ENCODE measurements at places on chromosomes 1 and 21.

GRCh38 chr1:48093147-48093546 lies 96.0 kb upstream of the TRABD2B start:
- peaks cover 6% of the 10 kb centered on the region for H3K4me1 ChIP-seq
- DNase-seq, result no peak
- no peaks in the 10 kb centered on the region for H3K36me3 ChIP-seq
- no peak overlapping the region for H3K27ac ChIP-seq
- no peak overlapping the region for H3K4me3 ChIP-seq

DNA sequence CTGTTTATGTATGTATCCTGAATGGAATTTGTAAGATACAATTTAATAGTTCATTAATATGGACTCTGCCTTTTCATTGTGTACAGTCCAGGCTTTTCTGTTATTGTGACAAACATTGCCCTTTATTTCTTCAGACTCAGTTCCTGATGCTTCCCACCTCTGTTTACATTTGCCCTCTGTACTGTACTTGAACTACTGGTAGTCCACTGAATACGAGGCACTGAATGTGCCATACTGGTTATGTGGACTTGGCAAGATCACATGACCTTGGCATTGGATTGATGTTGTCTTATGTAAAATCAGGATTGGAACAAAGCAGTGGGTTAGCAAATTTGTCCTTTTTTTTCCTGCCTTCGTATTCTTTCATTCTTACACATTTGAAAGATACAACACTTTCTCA lies 27.8 kb downstream of the RALGPS2 start:
- H3K4me3 ChIP-seq, result no peak overlapping the region
- peaks cover 9% of the 10 kb centered on the region for H3K4me1 ChIP-seq

DNA sequence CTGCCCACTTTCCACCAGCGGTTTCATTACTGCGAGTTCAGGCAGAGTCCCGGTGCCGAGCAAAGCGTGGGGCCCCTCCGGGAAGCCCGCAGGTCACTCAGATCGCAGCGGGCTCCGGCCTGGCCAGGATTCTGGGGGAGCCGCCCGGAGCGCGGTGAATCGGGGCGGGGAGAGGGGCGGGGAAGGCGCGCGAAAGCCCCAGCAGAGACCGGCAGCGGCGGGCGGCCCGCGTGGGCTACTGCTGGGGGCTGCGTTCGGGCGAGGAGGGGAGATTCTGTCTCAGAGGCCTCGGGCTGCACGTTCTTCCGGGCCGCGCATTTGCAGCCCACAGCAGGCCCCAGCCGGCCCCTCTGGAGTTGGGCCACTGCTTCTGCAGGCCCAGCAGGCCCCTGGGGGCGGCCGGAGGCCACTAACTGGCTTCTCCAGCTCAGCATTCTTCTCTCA lies 64.7 kb downstream of the SCCPDH start:
- peak overlapping the region; percentile 44 for H3K4me3 ChIP-seq
- H3K4me1 ChIP-seq, result peaks cover 7% of the 10 kb centered on the region
- no peak for DNase-seq

- H3K4me1 ChIP-seq, result no peaks in the 10 kb centered on the region
- no peak overlapping the region for H3K27ac ChIP-seq
- H3K4me3 ChIP-seq, result no peak overlapping the region
- H3K36me3 ChIP-seq, result no peaks in the 10 kb centered on the region
- H3K27me3 ChIP-seq, result no peaks in the 10 kb centered on the region
- DNase-seq, result no peak
Measured at GRCh38 chr21:30257773-30258172, 25.0 kb downstream of the KRTAP24-1 start.

GRCh38 chr21:16310176-16310575 lies 580.4 kb downstream of the USP25 start:
- no peak overlapping the region for H3K27ac ChIP-seq
- no peaks in the 10 kb centered on the region for H3K27me3 ChIP-seq
- no peaks in the 10 kb centered on the region for H3K4me1 ChIP-seq
- H3K36me3 ChIP-seq, result no peaks in the 10 kb centered on the region
- no peak for DNase-seq

- H3K4me3 ChIP-seq, result no peak overlapping the region
- no peaks in the 10 kb centered on the region for H3K27me3 ChIP-seq
- DNase-seq, result peak; percentile 92
- no peaks in the 10 kb centered on the region for H3K36me3 ChIP-seq
- H3K27ac ChIP-seq, result peak overlapping the region; percentile 83
Measured at GRCh38 chr1:94383966-94384408, 34.2 kb upstream of the ABCD3 start.

- H3K36me3 ChIP-seq, result no peaks in the 10 kb centered on the region
- H3K27ac ChIP-seq, result no peak overlapping the region
- H3K27me3 ChIP-seq, result no peaks in the 10 kb centered on the region
- no peak for DNase-seq
- H3K4me1 ChIP-seq, result no peaks in the 10 kb centered on the region
- no peak overlapping the region for H3K4me3 ChIP-seq
Measured at GRCh38 chr1:218938259-218938658, 235.4 kb upstream of the LYPLAL1 start.

GRCh38 chr1:40709802-40710278 lies 18.3 kb downstream of the NFYC start:
- no peaks in the 10 kb centered on the region for H3K36me3 ChIP-seq
- H3K27me3 ChIP-seq, result no peaks in the 10 kb centered on the region
- peak overlapping the region; percentile 86 for H3K27ac ChIP-seq
- no peak for DNase-seq
- H3K4me3 ChIP-seq, result peak overlapping the region; percentile 51

- H3K36me3 ChIP-seq, result no peaks in the 10 kb centered on the region
- no peaks in the 10 kb centered on the region for H3K4me1 ChIP-seq
- peak overlapping the region; percentile 37 for H3K27ac ChIP-seq
- no peak overlapping the region for H3K4me3 ChIP-seq
- H3K27me3 ChIP-seq, result peaks cover 8% of the 10 kb centered on the region
- DNase-seq, result no peak
Measured at GRCh38 chr1:53541761-53542550, 82.8 kb downstream of the DMRTB1 start.

DNA sequence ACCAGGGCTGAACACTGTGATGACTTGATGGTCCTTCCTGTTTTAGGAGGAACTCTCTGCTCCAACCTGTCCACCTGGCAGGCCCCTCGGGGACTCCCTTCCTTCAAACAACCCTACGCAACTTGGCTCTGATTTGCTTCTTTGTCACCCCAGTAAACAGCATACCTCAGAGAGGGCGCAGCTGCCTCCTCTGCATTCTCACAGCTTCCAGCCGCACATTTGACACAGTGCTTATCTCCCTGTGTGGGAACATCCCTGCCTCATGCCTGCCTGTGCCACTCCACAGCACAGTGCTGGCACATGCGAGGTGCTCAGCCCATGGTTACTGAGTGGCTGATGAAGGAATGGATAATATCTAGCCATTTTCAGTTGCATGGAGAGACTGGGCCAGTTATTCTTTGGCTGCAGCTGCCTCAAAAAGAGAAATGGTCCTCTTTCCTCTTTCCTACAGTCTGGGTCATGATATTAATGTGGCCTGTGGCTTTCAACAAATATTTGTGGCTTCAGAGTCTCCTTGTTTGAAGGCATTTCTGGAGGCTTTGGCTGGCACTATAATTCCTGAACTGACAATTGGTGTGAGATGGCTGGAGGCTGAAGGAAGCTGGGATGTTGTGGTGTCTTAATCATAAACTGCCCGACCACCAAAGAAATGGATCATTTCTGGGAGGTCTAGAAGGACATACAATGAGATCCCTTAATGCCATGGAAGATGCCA lies 77.9 kb downstream of the TENT5C start:
- no peaks in the 10 kb centered on the region for H3K36me3 ChIP-seq
- no peak overlapping the region for H3K27ac ChIP-seq
- H3K4me1 ChIP-seq, result peaks cover 17% of the 10 kb centered on the region
- no peak for DNase-seq

GRCh38 chr1:200343874-200344273 lies 66.0 kb downstream of the ZNF281 start:
- H3K4me1 ChIP-seq, result no peaks in the 10 kb centered on the region
- no peak overlapping the region for H3K4me3 ChIP-seq
- no peaks in the 10 kb centered on the region for H3K36me3 ChIP-seq
- no peaks in the 10 kb centered on the region for H3K27me3 ChIP-seq

DNA sequence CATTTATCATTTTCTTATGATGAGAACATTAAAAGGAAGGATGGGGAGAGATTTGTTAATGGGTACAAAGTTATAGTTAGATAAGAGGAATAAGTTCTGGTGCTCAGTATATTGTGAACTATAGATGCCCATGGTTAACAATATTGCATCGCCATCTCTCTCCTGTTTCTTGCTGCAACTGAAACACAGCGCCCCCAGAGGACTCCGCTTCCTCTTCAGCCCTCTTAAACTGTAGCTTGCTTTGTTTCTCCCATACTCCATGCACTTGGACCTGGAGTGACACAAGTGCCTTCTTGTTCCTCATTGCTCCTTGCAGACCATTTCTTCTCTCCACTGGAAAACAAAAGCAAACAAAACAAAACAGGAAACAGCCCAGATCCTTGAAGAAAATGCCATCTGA lies 70.1 kb upstream of the NTPCR start:
- no peak overlapping the region for H3K27ac ChIP-seq
- no peaks in the 10 kb centered on the region for H3K4me1 ChIP-seq
- no peaks in the 10 kb centered on the region for H3K27me3 ChIP-seq
- H3K4me3 ChIP-seq, result no peak overlapping the region

- H3K27ac ChIP-seq, result no peak overlapping the region
- H3K4me3 ChIP-seq, result no peak overlapping the region
- H3K27me3 ChIP-seq, result no peaks in the 10 kb centered on the region
- H3K36me3 ChIP-seq, result no peaks in the 10 kb centered on the region
- H3K4me1 ChIP-seq, result peaks cover 39% of the 10 kb centered on the region
Measured at GRCh38 chr1:178091986-178092745, 1.7 kb upstream of the RASAL2 start.

DNA sequence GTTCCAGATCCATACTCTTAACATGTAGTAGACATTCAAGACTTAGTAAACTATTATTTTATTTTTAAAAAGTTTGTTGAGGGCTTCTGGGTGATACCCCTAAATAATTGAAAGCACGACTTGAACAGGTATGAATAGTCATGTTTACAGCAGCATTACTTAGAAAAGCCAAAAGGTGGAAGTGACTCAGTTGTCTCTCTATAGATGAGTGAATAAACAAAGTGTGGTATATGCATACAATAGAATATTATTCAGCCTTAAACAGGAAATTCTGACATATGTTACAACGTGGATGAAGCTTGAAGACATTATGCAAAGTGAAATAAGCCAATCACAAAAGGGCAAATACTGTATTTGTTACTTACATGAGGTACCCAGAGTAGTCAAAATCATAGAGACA lies 26.5 kb downstream of the TSNAX start:
- peaks cover 17% of the 10 kb centered on the region for H3K36me3 ChIP-seq
- H3K4me1 ChIP-seq, result no peaks in the 10 kb centered on the region
- no peak for DNase-seq
- no peaks in the 10 kb centered on the region for H3K27me3 ChIP-seq
- H3K4me3 ChIP-seq, result no peak overlapping the region
- H3K27ac ChIP-seq, result no peak overlapping the region

DNA sequence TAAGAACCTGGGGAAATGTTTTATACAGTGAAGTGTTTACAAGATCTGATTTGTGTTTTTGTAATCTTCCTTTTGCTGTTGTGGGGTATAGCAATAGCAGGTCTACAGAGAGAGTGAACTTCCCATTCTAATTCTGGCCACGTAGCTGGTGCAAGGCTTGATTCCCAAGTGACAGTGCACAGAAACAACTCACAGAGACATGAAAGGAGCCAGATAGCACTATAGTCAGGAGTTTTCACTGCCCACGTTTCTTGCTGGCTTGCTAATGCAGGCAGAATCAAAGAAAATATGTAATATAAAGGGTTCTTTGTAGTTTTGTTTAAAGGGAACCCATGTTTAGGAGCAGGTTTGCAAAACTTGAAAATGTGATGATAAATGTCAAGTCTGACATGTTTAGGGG lies 170.9 kb upstream of the IVNS1ABP start:
- H3K36me3 ChIP-seq, result no peaks in the 10 kb centered on the region
- no peak for DNase-seq
- H3K4me3 ChIP-seq, result no peak overlapping the region

GRCh38 chr21:36806103-36806502 lies 107.2 kb downstream of the SIM2 start:
- H3K4me1 ChIP-seq, result no peaks in the 10 kb centered on the region
- H3K27me3 ChIP-seq, result no peaks in the 10 kb centered on the region
- DNase-seq, result no peak
- no peak overlapping the region for H3K4me3 ChIP-seq
- no peak overlapping the region for H3K27ac ChIP-seq

- no peaks in the 10 kb centered on the region for H3K4me1 ChIP-seq
- no peak overlapping the region for H3K4me3 ChIP-seq
- DNase-seq, result no peak
- H3K27me3 ChIP-seq, result no peaks in the 10 kb centered on the region
Measured at GRCh38 chr21:27462726-27463125, 495.8 kb upstream of the ADAMTS5 start.

- H3K4me3 ChIP-seq, result no peak overlapping the region
- H3K4me1 ChIP-seq, result no peaks in the 10 kb centered on the region
- H3K27ac ChIP-seq, result no peak overlapping the region
Measured at GRCh38 chr1:236103646-236104218, 38.6 kb upstream of the GPR137B start.

DNA sequence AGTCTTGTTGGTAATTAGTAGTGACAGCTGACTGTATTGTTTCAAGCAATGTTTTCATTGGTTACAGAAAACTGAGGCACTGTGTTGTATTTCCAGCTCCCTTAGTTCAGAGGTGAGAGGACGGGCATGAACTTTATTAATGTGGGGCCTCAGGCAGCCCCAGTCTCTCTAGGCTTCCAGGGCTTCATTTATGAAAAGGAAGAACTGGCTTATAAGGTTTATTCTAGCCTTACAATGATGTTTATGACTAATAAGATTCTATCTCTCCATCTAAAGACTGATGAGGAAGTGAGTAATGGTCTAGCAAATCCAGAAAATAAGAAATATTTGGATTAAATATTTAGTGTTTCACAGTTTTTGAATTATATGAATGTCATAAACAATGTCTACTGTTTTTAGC lies 41.5 kb downstream of the CBS start:
- H3K27ac ChIP-seq, result no peak overlapping the region
- H3K4me1 ChIP-seq, result no peaks in the 10 kb centered on the region
- no peak for DNase-seq
- H3K4me3 ChIP-seq, result no peak overlapping the region
- H3K36me3 ChIP-seq, result peaks cover 21% of the 10 kb centered on the region

GRCh38 chr1:85339089-85339488 lies 62.7 kb upstream of the BCL10 start:
- no peaks in the 10 kb centered on the region for H3K27me3 ChIP-seq
- no peak overlapping the region for H3K4me3 ChIP-seq
- no peak overlapping the region for H3K27ac ChIP-seq

GRCh38 chr1:191174298-191174697 lies 696.6 kb upstream of the BRINP3 start:
- no peaks in the 10 kb centered on the region for H3K27me3 ChIP-seq
- H3K36me3 ChIP-seq, result no peaks in the 10 kb centered on the region
- no peak for DNase-seq
- no peak overlapping the region for H3K4me3 ChIP-seq
- no peak overlapping the region for H3K27ac ChIP-seq
- H3K4me1 ChIP-seq, result no peaks in the 10 kb centered on the region

GRCh38 chr1:45097944-45098343 lies 85.9 kb downstream of the UROD start:
- no peak overlapping the region for H3K4me3 ChIP-seq
- H3K4me1 ChIP-seq, result no peaks in the 10 kb centered on the region
- H3K27me3 ChIP-seq, result no peaks in the 10 kb centered on the region
- H3K36me3 ChIP-seq, result no peaks in the 10 kb centered on the region
- H3K27ac ChIP-seq, result no peak overlapping the region
